ENCODE measurements at places on chromosomes 2 and 18. TPM values are rescaled to one million over a fixed set of nuclear protein-coding genes. Genes with fewer than 3 reads are reported as not detected.

PAIP2B gene
- 22.5 TPM for total RNA-seq

YIPF4 gene
- 29.6 TPM for total RNA-seq

SETBP1 gene
- total RNA-seq, result 16.4 TPM

- DNase-seq, result peak; percentile 42
Observed at GRCh38 chr2:233439191-233439590, 84.9 kb downstream of the DGKD start.

- no peak for DNase-seq
Observed at GRCh38 chr2:97754690-97755346, 41.4 kb downstream of the ZAP70 start.

Measured in right lobe of liver (tissue), 6 donors.